ENCODE measurements at places on chromosomes 12 and 14. TPM values are rescaled to one million over a fixed set of nuclear protein-coding genes. Genes with fewer than 3 reads are reported as not detected.

Gene FOXA1
- total RNA-seq: 11.5 TPM

Gene RAB15
- total RNA-seq: 17.7 TPM

Gene EEF1AKMT3
- total RNA-seq: 6.1 TPM

Gene CNTN1
- total RNA-seq: 64.6 TPM

Gene GALNT16
- total RNA-seq: 3.6 TPM

Gene LALBA
- total RNA-seq: not detected

Gene GLS2
- 0.12 TPM for total RNA-seq

Gene DRAM1
- 29.4 TPM for total RNA-seq

Gene KCNC2
- not detected for total RNA-seq

Gene ZNF140
- 10.1 TPM for total RNA-seq

Gene CARMIL3
- 0.56 TPM for total RNA-seq

Gene SPRYD3
- total RNA-seq: 38.0 TPM

Gene SNAPC1
- total RNA-seq: 14.0 TPM

Gene CLECL1
- total RNA-seq: not detected

Gene RTN1
- not detected for total RNA-seq

Gene SLC6A13
- total RNA-seq: not detected
